Suppressor macrophage (primary cell): ENCODE measurements at places on chromosomes 13 and 19.

DNA sequence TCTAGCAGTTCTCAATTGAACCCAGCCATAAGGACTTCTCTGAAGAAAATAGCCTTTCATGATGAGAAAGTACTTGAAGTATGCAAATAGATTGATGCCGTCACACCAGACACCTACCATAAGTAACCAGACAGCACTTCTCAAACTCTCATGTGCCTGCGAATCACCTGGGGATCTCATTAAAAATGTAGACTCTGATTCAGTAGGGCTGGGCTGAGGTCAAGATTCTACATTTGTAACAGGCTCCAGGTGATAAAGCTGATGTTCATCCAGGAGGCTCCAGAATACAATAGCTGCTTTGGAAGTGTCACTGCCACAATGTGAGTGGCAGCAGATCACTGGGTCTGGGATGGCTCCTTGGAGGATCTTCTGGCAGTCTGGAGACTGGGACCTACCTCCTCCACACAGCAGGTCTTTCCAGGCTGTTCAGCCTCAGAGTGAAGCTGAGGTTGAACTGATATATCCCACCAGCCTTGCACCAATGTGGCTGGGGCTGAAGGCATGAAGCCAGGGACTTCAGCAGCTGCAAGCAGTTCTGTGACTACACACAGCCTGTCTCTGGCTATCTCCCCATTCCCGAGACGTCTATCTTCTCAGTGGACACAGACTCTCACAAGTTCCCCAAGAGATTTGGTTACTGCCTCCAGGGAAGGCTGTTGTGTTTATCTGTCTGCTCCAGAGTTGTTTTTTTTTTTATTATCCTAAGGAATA is 9.1 kb downstream of the MBNL2 start:
- DNase-seq = no peak

GRCh38 chr19:40689339-40690049 is 957 bp downstream of the NUMBL start:
- DNase-seq = peak; percentile 19

- DNase-seq = no peak
Measured at GRCh38 chr13:82439159-82439904, 1442.9 kb downstream of the SLITRK1 start.

DNA sequence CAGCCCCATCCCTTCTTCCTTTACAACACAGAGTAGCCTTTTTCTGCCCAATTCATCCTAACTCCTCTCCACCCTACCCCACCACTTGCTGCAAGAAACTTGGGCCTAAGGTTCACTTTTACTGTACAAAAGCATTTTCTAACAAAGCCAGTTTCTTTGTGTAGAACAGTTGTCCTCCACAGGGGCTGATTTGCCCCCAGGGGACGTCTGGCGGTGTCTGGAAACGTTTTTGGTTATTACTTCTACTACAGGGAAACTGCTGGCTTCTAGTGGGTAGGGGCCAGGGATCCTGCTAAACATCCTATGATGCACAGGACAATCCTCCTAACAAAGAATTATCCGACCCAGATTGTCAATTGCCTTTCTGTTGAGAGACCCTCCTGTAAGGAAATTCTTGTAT is 7.3 kb upstream of the LMO7 start:
- DNase-seq = no peak

DNA sequence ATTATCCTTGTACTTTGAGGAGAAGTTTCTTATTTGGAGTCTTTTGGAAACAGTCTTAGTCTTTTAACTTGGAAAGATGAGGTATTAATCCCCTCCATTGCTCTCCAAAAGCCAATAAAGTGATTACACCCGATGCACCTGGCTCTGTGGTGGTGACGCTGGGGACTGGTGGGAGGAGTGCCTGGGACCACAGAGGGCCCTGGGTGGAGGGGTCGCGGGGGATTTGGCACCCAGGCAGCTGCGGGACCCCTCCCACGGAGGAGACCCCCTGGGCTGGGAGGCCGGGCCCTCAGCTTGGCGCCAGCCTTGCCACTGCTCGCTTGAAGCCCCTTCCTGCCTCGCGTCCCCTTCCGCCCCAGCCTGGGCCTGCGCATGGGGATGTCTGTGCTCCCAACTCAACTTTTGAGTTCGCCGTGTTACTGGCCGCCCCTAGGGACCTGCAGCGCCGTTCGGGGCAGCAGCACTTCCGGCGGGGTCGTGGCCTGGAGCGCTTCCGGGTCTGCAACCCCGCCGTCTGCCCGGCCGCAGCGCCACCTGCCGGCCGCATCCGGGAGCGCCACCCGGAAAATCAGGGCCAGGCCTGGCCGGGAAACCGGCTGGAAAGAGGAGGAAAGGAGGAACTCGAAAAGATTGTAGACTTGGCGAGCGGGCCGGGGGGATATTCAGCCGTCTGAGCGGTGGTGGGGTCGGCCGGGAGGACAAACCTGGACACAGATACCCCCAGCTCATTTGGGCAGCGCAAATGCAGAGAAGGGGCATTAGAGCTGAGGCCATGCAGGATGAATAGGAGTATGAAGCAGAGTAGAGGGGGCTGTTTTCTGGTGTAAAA is 8.4 kb downstream of the PEAK3 start:
- DNase-seq = peak; percentile 90

- DNase-seq = no peak
Measured at GRCh38 chr13:34627509-34628208, 314.4 kb upstream of the NBEA start.

DNA sequence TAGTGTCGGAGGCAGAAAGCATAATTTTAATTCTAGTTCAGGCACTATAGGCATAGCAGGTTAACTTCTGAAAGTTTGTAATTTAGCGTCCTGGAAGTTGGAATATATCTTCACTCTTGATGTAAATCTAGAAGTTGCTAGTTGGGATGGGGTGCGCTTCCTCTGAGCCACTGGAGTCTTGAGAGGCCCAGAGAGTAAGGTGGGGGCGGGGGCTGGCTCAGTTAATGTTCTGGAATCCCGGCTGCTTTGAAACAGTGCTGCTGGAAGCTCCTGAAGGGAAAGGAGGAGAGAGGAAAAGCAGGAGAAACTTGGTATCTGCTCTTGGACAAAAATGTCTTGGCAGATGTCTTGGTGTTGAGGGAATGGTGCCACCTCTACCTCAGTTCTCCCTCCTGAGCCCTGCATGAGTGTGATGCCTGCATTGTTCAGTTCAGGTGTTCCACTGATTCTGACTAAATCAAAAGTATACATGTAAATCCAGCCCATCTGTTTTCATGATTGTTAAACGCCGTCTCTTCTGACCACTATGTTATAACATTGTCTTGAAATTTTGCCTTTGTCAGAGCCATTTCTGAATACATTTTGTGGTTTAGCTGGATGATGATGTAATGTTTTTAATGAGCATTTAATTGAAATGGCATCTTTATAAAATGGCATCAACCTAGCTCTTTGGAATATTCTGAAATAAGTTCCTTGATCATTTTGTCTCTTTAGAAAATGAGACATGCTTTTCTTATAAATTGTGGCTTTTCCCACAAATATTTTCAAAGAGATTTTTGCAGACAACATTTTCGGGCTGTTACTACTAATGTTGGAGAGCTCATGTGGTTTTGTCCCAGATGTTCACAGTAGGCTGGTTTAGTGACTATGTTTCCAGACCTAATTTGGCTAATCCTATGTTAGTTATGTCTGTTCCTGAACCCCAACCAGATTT is 202.7 kb downstream of the SHISA2 start:
- no peak for DNase-seq

DNA sequence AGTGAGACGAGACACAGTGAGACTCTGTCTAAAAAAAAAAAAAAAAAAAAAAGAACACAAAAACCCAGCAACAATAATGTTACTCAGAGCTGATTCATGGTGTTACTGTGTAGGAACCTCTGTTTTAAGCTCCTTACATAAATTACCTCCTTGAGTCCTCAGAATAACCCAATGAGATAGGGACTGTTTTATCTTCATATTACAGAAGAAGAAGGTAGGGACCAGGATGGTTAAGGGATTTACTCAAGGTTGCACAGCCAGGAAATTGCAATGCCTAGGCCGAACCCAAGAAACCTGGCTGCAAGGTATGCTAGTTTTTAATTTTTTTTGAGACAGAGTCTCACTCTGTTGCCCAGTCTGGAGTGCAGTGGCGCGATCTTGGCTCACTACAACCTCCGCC is 1.5 kb upstream of the DAND5 start:
- DNase-seq = no peak

GRCh38 chr19:50275577-50276368 is 53.4 kb downstream of the KCNC3 start:
- DNase-seq = no peak

GRCh38 chr13:110138700-110139036 is 168.3 kb downstream of the COL4A1 start:
- DNase-seq = no peak

DNA sequence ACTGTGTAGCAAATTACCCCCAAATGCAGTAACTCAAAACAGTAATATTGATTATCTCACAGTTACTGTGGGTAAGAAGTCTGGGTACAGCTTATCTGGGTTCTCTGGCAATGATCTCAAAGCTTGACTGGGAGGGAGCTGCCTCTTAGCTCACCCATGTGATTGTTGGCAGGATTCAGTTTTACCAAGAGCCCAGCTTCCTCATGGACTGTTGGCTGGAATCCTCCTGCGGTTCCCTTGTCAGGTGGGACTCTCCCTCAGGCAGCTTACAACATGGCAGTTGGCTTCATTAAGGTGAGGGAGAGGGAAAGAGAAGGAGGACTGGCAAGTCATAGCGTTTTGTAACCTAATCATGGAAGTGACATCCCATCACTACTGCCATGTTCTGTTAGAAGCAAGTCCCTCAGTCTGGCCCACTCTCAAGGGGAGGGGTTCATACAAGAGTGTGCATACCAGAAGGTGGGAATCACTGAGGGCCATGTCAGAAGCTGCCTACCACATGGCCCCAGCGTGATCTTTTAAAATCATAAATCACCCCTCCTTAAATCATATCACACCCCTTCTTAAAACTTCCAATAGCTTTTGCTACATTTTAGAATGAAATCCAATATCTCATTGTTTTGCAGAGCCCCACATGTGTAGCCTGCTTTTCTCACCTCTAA is 108.1 kb downstream of the OLFM4 start:
- no peak for DNase-seq

GRCh38 chr19:1102407-1103131 is 1.2 kb upstream of the GPX4 start:
- peak; percentile 68 for DNase-seq

DNA sequence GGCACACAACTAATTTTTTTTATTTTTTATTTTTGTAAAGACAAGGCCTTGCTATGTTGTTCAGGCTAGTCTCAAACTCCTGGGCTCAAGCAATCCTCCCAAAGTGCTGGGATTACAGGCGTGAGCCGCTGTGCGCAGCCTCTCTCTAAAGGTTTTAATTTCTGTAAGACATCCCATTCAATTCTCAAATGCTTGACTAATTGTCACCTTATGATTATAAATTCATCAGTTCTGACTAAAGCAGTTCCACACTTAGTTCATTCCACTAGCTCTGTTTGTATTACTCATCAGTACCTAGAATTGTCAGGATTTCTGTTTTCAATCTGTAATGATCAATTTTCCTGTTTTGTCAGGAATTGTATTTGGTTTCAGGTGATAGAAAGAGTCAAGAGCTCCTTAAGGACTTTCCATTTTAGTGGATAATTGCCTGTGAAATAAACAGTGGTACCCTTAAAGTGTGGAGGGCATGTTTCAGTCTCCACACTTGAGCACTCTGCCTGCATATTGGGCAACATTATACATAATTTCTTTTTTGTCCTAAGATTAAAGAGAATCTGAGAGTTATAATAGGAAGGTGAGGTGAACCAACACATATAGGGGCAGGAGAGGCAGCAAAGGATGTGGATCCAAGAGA is 27.6 kb downstream of the GPALPP1 start:
- no peak for DNase-seq

- DNase-seq = no peak
Measured at GRCh38 chr13:101817898-101818297, 365.4 kb downstream of the ITGBL1 start.
